Posterior cingulate gyrus (tissue), 11 donors: ENCODE measurements at places on chromosomes 16 and 17.

GRCh38 chr16:66652661-66653360, 43.7 kb downstream of the CMTM4 start:
- no peak for DNase-seq

DNA sequence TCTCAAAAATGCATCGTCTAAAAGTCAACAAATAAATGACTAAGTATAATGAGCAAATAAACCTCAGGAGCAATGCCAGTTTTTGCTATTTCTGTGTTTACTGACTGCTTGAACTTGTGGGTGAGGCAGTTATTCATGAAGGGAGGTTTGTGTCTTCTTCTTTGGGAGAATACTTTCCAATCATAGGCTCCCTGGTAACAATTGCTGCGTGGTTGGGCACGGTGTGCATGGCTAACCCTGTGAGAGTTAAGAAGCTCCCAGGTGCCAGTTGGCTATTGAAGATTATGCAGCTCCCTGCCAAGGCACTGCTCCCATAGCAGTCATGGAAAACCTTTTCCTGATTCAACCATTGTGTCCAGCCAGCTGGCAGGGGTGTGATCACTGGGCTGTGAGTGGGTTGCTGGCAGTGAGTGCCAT, 775.9 kb upstream of the GOT2 start:
- peak; percentile 16 for DNase-seq

DNA sequence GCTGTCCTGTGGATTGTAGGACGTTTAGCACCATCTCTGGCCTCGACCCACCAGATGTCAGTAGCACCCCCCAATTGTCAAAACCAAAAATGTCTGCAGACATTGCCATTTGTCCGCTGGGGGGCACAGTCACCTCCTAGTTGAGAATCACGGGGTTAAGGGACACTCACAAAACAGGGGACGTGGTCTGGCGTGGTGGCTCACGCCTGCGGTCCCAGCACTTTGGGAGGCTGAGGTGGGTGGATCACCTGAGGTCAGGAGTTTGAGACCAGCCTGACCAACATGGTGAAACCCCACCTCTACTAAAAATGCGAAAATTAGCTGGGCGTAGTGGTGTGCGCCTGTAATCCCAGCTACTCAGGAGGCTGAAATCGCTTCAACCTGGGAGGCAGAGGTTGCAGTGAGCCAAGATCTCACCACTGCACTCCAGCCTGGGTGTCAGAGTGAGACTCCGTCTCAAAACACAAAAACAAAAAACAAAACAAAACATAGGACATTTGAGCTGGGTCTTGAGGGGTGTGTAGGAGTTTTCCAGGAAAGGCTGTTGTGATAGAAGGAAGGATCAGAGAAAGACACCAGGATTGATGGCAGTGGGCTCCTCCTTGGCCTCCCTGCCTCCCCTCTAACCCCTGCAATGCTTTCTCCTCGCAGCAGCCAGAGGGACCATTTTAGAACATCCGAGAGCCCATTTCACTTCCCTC, 171.8 kb upstream of the GSE1 start:
- DNase-seq, result no peak

DNA sequence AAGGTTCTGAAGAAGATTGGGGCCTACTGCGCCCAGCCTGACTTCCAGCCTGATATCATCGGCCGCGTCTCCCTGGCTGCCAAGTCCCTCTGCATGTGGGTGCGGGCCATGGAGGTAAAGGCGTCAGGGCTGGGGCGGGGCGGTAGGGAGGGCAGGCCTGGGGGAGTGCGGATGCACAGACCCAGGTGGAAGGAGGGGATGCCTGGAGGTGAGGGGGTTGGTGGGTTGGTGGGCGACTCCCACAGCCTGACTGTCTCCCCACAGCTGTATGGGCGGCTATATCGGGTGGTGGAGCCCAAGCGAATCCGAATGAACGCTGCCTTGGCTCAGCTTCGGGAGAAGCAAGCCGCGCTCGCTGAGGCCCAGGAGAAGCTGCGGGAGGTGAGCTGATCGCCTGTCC, 26.8 kb upstream of the KDM6B start:
- DNase-seq, result no peak

DNA sequence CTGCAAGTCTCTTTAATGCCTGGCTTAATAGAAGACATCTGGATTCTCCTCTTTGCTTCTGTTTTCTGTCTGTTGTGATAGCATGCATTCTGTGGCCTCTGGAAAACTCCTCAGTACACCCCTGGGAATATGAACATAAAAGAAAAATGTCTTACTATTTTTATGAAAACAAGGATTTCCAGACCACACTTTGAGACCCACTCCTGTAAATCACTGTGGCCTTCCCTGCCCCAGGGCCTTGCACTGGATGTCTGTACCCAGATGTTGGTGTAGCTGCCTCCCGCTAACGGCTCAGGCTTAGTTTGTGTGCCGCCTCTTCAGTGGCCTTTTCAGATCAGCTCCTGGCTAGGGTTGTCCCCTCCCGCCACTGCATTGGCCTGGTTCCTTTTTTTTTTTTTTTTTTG, 126.6 kb downstream of the SOCS1 start:
- DNase-seq, result peak; percentile 66

- peak; percentile 61 for DNase-seq
These were observed 15.8 kb downstream of the SNX20 start for GRCh38 chr16:50665128-50665878.

GRCh38 chr17:37661400-37662014, 18.3 kb upstream of the DDX52 start:
- no peak for DNase-seq

DNA sequence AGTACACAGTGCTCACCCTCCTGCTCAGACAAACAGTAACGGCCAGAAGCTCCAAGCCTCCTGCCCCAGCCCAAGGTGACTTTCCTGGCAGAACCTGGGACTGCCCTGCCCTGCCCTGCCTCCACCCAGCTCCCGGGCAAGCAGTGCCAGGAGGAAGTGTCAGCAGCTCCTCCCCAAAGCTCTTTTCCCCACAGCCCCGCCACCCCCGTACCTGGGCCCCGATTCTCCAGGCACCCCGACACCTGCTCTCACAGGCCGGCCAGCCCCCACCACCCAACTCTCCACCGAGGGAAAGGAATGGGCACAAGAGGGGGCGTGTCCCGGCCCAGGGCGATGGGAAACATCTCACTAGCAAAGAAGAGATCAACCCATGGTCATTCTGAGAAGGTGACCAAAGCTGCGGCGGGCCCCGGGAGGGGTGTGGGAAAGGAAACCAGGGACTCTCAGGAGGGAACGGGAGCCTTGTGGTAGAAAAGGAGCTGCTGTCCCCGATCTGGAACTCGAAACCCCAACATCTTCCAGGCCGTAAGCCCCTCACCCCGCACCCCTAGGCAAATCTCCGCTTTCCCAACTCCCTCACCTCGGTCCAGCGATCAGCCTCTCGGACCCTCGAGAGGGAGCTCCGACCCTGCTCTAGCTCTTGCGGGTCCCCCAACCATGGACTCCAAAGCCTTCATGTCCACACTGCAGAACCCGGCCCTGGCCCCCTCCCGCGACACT, 1.2 kb downstream of the BCAR1 start:
- no peak for DNase-seq

DNA sequence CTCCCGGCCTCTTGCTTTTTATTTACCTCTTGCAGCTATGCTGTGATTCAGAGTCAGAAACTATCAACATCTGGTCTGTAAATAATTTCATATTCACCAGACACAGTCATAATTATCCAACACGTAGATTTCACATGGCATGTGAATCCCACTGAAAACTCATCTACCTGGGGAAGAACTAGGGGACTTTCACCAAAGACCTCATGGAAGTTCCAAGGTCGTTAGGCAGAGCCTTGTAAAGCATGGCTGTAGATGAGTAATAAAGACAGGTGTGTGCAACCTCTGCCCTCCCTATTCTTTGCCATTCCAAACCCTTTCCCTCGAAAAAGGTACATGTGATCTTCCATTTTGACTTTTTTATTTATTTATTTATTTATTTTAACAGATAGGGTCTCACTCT, 1.9 kb upstream of the CHST5 start:
- no peak for DNase-seq
